ENCODE measurements at places on chromosomes 16 and 17. TPM values are rescaled to one million over a fixed set of nuclear protein-coding genes. Genes with fewer than 3 reads are reported as not detected.

KCNH4 gene
- total RNA-seq, result not detected

SMIM22 gene
- not detected for total RNA-seq

DNA sequence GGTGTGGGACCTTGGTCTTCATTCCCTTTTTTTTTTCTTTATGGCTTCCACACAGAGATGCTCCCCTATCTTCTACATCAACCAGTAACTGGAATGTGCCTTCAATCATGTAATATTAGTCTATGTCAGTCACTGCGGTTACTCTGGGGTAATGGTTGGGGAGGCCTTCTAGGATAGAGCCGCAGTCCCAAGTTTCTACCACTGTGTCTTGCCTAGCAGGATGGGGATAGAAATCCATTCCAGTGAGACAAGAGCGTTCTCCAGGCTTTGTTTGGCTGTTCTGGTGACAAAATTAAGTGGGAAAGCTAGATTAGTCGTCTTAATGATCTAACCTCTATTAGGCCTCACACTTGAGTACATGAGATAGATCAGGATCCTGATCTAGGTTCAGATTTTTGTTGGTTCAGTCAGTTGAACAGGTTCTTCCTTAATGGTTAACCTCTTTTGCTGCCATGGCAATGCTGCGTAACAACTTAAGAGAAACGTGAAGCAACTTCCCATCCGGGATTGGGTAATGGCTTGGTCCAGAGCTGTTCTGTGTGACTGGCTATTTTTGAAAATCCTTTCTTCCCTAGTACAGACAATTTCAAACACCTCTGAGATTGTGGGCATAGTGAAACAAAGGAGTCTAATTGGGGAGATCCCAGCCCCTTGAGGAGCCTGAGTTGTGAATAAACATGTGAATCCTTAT, 8.7 kb downstream of the MSL1 start:
- DNase-seq, result peak; percentile 85

- DNase-seq, result no peak
These were observed 777.8 kb upstream of the EEF2KMT start for GRCh38 chr16:5875416-5875815.

DNA sequence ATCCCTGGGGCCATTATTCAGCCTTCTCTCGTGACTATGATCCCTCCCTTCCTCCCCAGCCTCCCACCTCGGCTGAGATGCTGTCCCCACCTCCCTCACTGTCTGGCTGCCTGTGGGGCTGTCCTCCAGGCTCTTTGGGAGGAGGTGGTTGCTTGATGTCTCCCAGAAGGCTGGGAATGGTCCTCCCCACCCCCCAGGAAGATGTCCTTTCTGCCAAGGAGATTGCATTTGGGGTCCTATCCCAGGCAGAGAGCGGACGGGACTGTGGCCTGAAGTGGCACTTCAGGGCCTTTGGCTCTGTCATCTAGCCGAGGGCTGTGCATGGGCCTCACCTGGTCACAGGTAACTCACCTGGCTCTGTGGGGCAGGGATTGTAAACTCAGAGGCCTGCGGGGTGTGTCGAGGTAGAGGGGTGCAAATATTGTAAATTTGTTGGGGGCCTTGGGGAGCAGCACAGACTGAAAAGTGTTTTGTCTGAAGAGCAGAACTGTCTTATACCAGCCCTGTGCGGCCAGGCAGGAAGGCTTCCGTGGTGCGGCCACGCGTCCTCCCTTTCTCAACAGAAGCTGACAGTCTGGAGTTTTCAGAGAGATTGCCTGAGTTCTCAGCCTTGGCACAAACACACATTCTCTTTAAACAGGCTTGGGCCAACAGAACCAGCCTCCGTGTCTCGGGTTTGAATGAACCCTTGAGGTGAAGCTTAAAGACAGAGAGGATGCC, 177.9 kb downstream of the SEC14L1 start:
- no peak for DNase-seq

KRT28 gene
- total RNA-seq, result not detected

GRCh38 chr17:20234276-20234675, 225.1 kb downstream of the SPECC1 start:
- DNase-seq, result no peak

HBA1 gene
- total RNA-seq, result 780 TPM

- DNase-seq, result no peak
These were observed 64.3 kb downstream of the MYH11 start for GRCh38 chr16:15792563-15792971.

YBX2 gene
- 1.2 TPM for total RNA-seq

PIRT gene
- not detected for total RNA-seq

DNA sequence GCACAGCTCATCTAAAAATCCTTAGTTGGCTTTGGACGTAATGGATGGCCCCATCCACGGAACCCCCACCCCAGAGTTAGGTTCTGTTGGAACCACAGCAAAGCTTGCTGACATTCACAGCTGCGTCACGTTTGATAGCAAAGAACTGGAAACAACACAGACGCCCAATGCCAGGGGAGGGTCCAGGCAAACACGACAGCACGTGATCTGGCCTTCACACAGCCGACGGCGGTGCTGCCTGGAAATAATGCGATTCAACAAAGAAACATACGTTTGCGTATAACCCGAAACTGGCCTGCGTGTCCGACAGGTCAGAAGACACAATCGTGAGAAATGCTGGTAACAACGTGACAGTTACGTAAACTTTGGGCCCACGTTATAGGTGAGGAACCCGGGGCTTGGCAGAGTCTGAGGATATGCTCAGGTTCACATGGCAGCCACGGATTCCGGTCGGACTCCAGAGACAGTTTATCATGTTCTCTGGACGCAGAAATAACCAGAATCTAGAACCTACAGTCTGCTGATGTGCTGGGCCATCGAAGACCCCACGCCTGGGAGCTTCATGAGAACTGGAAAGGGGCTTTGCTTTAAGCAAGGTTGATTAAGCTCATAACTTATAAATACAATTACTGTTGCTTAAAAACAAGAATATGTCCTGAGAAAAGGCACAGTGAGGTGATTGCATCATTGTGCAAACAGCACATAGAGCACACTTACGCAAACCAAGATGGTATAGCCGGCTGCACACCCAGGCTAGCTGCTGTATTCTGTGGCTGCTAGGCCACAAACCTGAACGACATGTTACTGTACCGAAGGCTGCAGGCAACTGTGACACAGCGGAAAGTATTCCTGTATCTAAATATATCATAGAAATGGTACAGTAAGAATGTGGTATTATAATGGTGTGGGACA, 70.4 kb downstream of the RPH3AL start:
- peak; percentile 54 for DNase-seq

SCPEP1 gene
- 45.6 TPM for total RNA-seq

DNA sequence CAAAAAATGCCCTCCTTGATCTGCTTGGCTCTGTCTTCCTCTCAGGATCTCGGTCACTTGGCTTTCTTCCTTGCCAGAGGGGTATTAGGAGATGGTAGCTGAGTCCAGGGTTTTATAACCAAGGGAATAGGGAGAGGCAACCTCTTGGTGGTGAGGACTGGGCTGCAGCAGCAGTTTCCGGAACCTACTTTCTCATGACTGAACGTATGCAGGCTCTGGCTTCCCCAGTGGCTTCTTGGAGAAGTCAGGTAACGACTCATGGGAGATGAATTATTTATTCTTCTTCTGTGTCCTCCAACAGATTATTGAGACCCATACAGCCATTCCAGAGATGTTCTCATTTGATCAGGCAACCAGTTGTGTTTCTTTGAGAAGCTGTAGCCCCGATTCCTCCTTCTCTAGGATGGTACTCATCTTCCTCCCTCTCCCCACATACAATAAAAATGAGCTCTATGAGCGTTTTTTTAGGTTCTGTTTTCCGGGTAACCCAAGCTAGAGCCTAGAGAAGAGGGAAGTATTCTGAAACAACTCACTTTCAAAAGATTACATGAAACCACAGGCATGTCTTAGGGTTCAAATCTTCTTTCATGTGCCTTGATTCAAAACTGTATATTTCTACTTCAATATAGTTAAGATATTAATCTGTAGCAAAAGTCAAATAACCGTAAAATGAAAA, 22.3 kb upstream of the DHX40 start:
- no peak for DNase-seq

GRCh38 chr17:6648181-6648580, 3.2 kb downstream of the MED31 start:
- DNase-seq, result no peak

DNA sequence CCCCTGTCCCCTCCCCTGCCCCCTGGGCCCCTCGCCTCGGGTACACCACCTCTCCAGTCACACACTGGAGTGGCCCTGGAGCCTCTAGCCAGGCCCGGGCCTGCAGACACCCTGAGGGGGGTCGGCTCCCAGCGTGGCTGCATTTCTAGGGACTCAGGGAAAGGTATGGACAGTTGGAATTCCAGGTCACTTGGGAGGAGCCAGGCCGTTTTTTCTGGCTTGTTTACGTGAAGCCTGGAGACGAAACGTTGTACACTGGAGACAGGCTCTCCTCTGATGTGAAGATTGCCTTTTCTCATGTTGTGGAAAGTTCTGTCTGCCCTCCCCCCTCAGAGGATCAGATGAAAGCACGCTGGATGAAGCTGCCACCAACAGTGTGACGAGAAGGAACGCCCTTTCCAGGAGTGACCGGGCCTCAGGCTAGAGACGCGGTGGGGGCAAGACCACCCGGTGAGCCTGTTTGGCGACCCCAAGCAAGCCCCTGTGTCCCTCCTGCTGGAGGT, 4.0 kb upstream of the PPP1R27 start:
- no peak for DNase-seq

DNA sequence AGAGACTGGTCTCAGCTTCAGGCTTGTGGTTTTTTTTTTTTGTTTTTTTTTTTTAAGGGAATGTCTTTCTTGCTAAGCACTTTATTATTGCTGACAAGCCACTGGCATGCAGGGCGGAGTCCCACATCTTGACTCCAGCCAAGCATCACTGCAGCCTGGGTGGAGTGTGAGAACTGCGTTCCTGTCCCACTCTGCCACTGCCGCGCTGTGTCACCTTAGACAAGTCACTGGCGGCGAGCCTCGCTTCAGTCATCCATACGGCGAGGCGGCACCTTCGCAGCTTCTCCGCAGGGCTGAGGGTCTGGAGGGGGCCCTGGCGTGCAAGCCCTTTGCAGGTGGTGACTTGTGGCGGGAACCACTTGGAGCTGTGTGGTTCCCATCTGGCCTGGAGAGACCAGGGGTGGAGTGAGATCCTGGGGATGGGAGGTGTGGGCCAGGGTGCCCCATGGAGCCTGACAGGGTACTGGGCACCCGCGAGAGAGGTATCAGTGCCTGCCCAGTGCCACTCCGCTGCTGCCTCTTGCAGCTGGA, 99.1 kb upstream of the CIBAR2 start:
- no peak for DNase-seq

- no peak for DNase-seq
These were observed 24.8 kb downstream of the RAD51D start for GRCh38 chr17:35094902-35095301.

PRR15L gene
- not detected for total RNA-seq

GRCh38 chr16:47499700-47500264, 38.7 kb downstream of the PHKB start:
- no peak for DNase-seq

GRCh38 chr17:50891577-50891989, 25.4 kb upstream of the TOB1 start:
- DNase-seq, result no peak

GPS2 gene
- 49.0 TPM for total RNA-seq

DNA sequence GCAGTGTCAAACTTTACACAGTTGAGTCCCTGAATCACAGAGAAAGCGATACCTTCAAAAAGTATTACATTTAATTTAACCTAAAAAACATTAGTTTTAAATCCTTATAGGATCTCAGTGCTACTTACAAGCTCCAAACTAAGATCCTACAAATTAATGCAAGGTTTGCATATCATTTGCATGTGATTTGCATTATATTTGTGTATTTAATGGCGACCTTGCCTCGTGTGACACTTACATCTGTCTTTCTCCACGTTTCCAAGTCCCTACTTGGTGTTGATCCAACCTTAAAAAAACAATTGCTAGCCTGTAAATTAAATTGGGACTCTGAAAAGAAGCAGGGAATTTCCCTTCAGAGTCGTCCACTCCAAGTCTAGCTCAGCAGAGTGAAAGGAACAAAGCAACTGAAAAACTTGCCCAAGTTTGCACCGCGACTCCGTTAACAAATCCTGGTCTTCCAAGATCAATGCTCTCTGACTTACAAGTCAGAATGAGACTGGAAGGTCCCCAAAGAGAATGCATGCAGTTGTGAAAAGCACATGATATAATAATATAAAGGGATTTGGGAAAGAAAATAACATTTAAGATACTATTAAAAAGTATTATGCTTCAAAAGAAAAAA, 739 bp upstream of the FAM117A start:
- DNase-seq, result no peak

ABCA10 gene
- total RNA-seq, result 5.6 TPM

KRTAP4-9 gene
- not detected for total RNA-seq

DNA sequence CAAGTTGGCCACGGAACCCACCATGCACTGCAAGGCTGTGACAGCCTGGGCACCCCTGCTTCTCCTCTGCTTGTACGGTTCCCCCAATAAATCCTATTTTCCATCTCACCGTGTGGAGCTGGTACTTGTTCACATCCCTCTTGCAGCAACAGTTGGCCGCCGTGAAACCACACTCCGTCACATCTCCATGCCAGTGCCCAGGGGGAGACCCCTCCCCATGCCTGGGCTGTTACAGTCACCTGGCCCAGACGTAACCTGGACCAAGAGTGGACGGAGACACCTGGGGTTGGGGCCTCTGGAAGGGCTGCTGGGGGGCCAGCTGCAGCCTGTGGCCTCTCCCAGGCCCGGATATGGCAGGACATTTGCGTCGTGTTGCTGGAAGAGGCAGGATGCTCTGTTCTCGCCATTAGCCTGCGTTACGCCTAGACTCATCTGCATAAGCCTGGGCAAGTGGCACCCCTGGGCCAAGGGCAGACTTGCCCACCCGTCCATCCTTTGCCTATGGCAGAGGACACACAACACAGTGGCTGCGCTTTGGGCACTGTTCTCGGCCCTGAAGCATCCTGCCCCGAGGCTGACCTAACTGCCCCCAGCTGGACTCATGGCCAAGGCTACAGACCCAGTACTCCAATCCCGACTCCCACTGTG, 14.2 kb upstream of the KREMEN2 start:
- no peak for DNase-seq

- no peak for DNase-seq
These were observed 2.4 kb downstream of the PDIA2 start for GRCh38 chr16:285146-286055.
